Skin of body (tissue), 3 donors: ENCODE measurements at places on chromosomes 16 and 17.
A peak's percentile ranks its signal among the peaks of the same experiment; 100 is the strongest.

DNA sequence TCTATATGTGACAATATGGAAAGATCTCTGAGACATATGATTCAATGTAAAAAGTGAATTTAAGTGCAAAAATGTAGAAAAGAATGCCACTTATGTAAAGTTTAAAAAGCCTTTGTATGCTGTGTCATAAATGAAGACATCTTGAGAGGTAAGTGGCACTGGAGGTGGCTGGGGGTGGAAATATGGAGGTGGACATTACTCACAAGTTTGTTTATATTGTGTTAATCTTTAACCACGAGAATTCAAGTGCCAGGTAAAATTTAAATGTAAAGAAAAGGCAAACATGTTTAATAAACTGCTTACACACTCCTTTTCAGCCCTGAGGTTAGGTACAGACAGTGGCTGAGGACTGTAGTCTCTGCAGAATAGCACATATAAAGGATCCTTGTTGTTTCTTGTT, 235.1 kb downstream of the ABCC12 start:
- DNase-seq = no peak

DNA sequence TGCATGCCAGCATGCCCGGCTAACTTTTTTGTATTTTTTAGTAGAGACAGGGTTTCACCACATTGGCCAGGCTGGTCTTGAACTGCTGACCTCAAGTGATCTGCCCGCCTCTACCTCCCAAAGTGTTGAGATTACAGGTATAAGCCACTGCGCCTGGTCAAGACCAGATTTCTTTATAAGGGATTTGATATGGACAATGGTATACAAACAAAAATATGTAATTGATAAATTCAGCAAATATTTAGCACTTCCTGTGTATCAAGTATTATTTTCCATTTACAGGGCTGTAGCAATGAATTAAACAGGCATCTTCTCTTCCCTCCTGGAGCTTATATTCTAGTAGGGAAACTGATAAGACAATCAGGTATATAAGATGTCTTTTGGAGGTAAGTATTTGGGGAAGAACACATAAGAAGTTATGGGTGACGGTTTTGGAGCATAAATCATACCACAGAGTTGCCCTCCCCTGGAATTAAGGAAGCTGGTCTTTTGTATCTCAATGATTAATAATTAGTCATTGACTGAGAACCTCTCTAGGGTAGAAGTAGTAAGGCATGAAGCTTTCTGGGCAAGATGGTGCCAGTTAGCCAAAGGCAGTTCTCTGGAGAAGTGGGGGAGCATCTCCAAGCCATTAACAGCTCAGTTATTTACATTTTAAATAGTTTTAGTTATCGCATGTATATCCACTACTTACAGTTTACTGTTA, 35.8 kb downstream of the TANC2 start:
- DNase-seq = no peak

DNA sequence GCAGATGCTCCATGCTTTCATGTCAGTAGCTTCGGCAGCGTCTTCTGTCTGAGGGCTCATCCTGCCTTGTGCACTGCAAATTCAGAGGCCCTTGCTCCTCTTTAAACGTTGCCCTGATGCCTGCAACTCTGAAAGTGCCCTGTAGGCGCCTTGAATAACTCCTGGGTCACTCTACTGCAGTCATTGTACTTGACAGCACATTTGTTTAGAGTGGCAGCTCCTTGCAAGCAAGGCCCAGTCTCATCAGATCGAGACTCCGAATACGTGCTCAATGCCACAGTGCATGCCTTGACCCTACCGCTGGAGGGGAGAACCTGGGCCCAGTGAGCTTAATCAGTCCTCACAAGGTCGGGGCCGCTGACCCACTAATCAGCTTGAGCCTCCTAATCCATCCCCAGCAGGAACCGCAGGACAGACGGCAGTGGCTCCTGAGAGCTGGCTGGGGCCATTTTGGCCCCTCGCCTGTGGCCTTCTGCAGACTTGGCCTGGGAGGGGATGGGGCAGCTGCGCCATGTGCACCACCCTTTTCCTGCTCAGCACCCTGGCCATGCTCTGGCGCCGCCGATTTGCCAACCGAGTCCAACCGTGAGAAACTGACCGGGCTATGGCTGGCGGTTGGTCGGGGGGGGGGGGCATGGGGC, at the start of gene PRCD:
TSS of gene PRCD (plus strand) at position 414 of the 641 bp plus-strand sequence. CDS start at position 512, 98 bp downstream.
- DNase-seq = no peak

GRCh38 chr17:50898369-50899004, 32.3 kb upstream of the TOB1 start:
- DNase-seq = no peak

DNA sequence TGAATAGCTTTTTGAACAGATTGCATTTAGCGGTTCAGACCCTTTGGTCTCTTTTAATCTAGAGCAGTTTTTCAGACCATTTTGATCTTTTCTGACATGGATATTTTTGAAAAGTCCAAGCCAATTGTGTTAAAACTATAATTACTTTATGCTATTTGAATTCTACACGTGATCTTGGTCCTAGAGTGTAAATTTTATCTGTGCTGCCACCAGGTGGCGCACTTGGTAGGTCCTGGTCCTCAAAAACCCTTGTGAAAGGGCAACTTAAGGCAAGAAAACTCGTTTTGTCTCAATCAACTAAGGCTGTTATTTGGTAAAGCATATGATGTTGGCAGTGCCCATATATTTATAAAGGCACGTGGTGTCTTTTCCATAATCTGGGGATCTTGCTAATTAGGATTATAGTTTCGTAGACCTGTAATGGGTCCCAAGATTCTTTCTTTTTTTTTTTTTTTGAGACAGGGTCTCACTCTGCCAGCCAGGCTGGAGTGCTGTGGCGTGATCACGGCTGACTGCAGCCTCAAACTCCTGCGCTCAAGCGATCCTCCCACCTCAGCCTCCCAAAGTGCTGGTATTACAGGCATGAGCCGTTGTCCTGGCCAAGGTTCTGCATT, 43.9 kb upstream of the TEX2 start:
- peak; percentile 17 for DNase-seq

DNA sequence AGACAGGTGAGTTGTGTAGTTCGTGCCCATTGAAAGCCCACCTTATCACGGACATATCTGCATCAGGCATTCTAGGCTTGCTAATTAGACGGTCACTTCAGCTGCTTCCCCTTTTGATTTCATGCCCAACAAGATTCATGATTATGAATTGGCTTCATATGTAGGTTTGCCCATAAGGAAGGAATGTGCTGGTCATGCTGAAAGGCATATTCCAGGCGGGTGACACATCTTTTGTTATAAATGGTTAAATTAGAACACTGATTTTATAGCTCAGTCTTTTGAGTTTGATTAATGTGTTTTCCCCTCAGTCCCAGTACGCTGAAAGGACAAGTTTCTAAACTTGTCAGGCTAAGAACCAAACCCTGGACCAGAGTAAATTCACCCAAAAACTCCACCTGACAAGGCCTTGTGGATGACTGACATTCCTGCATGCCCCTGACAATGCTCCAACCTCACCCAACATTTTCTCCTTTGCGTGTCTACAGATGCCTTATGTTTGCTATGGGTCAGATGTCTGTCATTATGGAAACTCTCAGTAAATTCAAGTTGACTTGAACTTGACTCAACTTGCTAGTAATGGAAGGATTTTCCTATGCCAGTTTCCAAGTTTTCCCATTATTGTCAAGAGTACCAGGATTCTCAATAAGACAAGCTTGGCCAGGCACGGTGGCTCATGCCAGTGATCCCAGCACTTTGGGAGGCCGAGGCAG, 421.9 kb downstream of the PMP22 start:
- no peak for DNase-seq

GRCh38 chr17:11029791-11030190, 191.9 kb upstream of the PIRT start:
- peak; percentile 94 for DNase-seq

DNA sequence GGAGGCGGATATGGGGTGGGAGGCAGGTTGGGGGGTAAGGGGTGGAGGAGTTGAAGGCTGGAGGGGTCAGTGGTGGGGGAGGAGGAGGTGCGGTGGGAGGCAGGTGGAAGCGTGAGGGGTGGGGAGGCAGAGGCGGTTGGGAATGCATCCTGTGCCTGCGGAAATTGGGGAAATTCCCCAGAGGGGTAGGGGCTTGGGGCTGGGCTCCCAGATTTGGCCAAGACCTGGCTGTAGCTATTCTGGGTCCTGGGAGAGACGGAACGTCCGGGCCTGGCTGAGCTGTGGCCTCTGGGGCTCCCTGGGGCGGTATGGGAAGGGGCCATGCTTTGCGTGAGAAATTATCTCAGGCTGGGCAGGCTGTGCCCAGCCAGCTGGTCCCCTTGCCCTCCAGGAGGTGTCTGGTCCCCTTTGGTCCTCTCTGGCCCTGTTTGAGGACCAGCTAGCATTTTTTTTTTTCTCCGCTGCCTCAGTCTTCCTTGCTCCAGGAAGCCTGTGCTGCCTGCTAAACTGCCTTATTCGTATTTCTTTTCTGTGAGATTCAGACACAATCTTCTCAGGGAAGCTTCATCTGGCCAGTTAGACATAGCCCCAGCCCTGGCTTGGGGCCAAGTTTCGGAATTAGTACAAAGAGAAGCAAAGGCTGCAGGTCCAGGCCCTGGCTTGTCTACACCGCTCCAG, 7.3 kb upstream of the TRPV2 start:
- DNase-seq = no peak

GRCh38 chr16:69100071-69100691, 5.3 kb upstream of the HAS3 start:
- no peak for DNase-seq

DNA sequence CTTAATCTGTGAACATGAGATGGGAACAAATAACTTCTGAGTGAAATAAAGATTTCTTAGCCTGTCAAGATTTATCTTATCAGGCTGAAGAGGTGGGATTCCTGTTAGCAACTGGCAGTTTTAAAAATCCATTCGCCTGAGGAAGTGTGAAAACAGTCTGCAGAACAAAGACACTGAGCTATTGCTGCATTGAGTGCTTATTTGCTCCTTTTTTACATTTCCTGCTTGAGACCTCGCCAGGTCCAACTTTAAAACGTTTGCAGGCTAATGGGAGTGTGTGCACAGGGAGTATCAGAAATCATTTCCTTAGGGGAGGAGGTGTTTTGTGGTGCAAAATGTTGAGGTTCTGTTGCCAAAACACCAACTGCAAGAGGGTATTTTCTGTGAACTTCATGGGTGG, 957.8 kb upstream of the RBFOX1 start:
- DNase-seq = no peak

GRCh38 chr16:72721981-72722380, 325.9 kb downstream of the ZFHX3 start:
- DNase-seq = no peak

GRCh38 chr17:32007463-32008298, 498 bp downstream of the LRRC37B start:
- DNase-seq = no peak

- no peak for DNase-seq
These were observed 8.1 kb downstream of the MEIOB start for GRCh38 chr16:1863681-1864460.
